ENCODE measurements at places on chromosomes 11 and 22.
A peak's percentile ranks its signal among the peaks of the same experiment; 100 is the strongest.

GRCh38 chr11:45610627-45611026, 54.8 kb downstream of the CHST1 start:
- DNase-seq, result no peak

GRCh38 chr11:46198245-46199240, 77.3 kb upstream of the PHF21A start:
- DNase-seq, result no peak

DNA sequence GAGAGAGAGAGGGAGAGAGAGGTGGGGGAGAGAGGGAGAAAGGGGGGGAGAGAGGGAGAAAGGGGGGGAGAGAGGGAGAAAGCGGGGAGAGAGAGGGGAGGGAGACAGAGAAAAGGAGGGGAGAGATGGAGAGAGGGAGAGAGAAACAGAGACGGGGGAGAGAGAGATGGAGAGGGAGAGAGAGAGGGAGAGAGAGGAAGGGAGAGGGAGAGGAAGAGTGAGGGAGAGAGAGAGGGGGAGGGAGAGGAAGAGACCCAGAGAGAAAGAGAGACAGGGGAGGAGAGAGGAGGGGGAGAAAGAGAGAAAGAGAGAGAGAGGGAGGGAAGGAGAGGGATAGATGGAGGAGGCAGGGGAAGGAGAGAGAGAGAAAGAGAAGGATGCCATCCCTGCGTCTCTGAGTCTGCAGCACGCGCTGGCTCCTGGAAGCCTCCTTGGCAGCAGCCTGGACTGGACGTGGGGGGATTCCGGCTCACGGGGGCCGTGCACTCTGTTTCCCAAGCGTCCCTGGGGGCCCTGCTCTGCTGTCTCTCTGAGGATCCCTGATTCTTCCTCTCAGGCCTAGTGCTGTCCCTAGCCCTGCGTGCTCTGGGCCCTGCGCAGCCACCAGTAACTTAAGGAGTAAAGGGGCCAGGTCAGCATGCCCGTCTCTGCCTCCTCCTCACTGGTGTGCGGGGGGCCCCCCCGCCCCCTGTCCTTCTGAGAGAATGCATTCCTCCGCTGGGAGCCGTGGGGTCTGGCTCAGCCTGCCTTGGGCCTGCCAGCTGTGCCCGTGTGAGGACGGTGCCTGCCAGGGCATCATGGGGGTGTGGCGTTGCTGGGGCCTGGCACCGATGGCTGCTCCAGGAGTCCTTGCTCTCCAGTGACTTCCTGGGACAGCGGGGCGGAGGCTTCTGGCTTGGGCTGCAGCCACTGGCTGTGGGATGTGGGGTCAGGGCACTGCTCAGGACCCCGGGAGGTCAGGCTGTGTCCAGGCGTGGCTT, 429.5 kb downstream of the TBC1D22A start:
- no peak for DNase-seq

GRCh38 chr11:133503776-133504175, 28.5 kb downstream of the OPCML start:
- no peak for DNase-seq

DNA sequence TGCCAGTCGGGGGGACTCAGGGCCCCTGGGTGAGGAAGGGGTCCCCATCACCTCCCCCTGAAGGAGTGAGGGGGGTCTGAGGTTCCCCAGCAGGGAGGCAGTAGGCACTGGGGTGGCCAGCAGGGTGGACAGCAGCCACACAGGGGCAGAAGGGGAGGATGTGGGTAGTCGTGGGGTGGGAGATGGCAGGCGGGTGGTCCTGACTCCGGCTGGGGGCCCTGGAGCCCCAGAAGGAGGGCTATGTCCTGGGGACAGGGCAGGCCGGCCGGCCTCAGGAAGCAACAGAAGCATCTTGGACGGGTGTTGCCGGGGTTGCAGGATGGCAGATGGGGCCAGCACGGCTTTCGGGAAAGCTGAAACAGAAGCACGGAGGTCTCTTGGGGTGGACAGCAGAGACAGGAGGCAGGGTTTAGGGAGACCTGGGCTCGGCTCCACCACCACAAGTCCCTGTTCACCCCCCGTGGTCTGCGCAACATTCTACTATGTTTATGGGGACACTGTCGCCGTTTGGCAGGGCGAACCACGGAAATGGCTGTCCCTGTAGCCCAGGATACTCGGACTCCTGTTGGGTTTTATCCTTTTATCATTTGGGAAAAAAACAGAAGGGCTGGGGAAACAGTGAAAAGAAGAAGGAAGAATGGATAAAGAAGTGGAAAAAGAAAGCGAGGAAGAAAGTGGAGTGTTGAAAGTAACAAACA, 14.1 kb downstream of the VWCE start:
- no peak for DNase-seq

DNA sequence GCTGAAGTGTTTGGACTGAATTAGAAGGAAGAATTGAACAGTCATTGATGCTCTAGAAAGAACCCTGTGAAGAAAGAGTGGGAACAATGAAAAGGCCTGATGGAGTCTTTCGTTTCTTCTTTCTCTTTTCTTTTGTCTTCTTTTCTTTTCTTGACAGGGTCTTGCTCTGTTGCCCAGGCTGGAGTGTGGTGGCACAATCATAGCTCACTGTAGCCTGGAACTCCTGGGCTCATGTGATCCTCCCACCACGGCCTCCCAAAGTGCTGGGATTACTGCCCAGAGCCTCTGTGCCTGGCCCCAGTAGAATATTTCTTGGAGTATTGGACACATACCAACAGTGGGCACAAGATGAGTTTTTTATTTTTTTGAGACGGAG, 1.1 kb downstream of the FEN1 start:
- no peak for DNase-seq

DNA sequence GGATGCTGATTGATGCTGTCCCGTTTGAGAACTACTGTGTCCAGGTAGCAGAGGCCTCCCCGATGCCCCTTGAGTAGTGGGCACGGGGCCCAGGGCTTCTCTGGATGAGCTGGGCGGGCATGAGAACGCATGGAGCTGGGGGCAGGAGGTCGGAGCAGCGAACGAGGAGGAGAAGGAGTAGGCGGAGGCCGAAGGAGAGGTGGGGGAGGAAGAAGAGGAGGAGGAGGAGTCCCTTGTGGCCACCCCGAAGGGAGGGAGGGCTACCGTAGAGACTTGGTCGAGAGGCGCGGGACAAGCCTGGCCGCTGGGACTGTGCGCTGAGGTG, 62.9 kb downstream of the CRYBB2 start:
- no peak for DNase-seq

GRCh38 chr11:42571878-42572610, 739.8 kb upstream of the API5 start:
- DNase-seq, result no peak

GRCh38 chr22:35131525-35132000, 65.6 kb downstream of the ISX start:
- DNase-seq, result no peak

GRCh38 chr11:92776676-92777075, 192.8 kb upstream of the MTNR1B start:
- no peak for DNase-seq

DNA sequence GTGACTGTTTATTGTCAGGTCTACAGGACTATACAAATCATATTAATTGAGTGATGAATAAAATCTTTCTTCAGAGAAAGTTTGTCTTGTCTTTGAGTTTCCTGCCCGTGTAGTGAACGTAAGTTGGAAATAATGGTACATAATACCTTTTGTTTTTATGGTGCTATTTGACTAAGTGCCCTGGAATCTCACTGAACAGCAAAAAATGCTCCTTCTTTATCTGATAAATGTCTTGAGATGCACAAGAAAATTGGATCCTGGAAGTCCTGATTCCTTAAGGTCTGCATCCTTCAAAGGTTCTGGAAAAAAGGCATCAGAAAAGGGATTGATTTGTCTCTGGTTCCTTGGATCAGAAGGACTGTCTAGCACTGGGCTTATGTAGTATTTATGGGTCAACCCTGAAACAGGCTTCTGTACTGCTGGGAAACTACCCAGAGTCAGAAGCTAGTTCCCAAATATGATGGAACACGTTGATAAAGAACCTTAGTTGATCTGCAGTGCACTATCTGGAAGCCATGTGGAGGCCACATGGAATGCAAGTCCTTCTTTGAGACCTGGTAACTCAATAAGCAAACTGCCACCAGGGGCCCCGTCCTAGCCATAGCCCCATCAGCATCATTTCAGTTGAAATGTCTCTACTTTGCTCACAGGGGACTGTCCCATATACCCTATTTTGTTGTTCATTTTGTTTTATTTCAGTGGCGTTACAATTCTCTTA, 100.6 kb upstream of the CD44 start:
- peak; percentile 35 for DNase-seq

DNA sequence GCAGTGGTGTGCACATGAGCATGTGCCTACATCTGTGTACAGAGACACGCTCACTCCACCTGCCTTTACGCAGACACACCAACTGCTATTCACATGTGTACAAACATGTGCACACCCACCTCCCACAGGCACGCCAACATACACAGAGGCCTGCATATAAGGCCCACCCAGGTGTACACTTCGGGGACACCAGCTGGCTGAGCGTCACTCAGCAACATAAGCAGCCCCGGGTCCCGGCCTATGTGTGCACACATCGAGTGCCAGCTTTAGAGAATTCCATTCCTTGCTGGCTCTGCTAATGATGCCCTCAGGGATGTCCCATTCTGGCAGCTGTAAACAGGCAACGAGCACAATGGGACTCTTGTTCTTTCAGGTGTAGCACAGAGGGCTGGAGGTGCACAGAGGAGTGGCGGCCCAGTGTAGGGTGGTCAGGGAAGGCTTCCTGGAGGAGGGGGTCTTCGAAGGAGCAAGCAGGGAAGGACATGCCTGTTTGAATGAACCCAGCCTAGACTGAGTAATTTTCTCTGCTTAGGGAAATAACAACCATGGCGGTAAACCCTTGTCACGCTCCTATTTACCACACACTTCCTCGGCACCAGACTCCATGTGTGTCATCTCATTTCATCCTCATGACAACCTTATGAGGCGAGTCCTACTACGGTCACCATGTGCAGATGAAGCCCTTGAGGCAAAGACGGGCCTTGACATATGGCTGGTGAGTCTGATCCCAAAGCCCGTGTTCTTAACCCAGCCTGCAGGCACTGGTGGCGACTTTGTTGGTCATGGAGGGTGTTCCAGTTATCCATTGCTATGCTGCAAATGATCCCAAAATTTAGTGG, 35.1 kb downstream of the RPL3 start:
- no peak for DNase-seq

DNA sequence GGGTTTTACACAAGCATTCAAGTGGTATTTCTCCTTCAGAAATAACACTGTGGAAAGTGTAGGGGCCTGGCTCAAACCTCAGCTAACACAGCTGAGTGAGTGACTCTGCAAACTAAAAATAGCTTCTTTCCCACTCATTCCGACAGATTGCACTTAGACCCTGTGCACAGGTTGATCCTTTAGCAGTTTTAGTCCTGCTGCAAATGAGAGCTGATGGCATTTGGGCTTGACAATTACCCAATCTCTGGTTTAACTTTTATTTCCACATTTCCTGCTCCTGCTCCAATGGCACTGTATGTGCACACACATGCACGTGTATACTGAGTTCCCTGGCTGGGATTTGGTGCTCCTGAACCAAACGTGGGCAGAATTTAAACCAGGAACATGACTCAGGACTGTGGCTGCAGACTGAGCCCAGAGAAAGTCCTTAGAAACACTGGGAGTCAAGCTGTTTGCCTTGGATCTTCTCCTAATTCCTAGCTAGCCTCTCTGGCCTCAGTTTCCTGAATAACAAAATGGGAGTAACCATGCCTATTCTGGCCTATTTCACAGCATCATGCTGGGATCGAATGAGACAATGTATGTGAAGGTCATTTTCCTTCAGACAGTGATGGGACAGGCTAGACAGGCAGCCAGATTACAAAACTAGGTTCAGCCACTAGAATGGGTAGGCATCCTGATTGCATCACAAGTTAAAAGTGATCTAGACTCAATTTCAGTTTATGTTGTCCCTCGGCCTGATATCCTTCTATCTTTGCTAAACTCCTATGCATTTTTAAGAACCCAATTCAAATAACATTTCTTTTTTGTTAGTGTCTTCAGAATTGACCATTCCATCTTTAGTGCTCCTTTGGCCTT, 58.2 kb downstream of the SERGEF start:
- peak; percentile 36 for DNase-seq

DNA sequence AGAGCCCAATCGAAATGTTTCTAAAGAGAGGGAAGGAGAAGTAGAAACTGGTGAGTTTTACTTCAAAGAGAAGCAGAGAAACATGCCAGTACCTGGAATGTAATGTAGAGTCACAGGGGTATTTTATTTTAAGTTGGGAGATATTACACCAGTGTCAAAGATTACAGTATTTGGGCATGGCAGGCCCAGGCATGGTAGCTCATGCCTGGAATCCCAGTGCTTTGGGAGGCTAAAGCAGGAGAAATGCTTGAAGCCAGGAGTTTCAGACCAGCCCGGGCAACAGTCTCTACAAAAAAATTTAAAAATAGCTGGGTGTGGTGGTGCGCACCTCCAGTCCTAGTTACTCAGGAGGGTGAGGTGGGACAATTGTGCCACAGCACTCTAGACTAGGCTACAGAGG, 2.7 kb downstream of the SYCE3 start:
- DNase-seq, result no peak

GRCh38 chr11:110519796-110520195, 90.0 kb downstream of the FDX1 start:
- DNase-seq, result no peak

GRCh38 chr11:20026629-20027555, 133.4 kb downstream of the DBX1 start:
- DNase-seq, result no peak

GRCh38 chr11:23151819-23152218, 291.5 kb upstream of the CCDC179 start:
- no peak for DNase-seq

- peak; percentile 57 for DNase-seq
These were observed 111.4 kb upstream of the TBCEL start for GRCh38 chr11:120912504-120912903.

DNA sequence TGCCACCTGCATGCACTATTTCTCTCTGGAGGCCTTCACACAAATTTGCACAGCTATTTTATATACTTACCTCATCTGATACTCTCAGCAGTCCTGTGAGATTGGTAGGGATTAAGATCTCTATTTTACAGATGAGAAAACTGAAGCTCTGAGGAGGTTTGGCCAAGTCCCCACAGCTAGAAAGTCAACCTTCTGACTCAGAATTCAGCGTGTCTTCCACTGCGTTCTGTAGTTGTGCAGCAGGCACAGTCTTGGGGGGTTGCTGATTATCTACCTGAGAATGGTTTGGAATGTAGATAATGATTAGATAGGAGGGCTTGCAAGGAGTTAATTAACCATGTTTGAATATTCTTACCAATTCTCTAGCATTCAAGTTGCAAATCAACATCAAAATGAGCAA, 2.5 kb upstream of the SORL1 start:
- no peak for DNase-seq

DNA sequence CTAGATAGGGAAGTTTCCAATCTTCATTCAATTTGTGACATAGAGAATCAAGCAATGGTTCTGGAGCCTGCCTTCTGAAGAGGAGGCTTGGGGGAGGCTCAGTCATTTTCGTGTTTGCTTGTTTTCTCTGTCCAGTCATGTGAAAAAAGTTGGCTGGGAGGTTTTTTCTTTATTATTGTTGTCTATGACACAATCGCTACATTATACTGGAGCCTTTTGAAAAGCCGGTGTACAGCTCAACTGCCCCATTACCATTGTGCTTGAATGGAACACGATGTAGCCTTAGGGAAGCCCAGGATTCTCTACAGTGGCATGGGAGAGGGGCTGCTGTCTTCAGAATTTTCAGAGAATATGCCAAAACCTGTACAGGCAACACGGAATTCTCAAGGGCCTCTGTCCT, 57.9 kb upstream of the NCAM1 start:
- DNase-seq, result no peak

All from fibroblast of mammary gland (primary cell).